ENCODE measurements at places on chromosomes 5 and 9.

- DNase-seq = no peak
These were observed 77.5 kb downstream of the ZSWIM6 start for GRCh38 chr5:61409568-61409967.

GRCh38 chr9:110152704-110153374 lies 55.1 kb downstream of the C9orf152 start:
- DNase-seq = no peak

GRCh38 chr9:87798261-87798833 lies 72.4 kb downstream of the CTSL start:
- DNase-seq = no peak

DNA sequence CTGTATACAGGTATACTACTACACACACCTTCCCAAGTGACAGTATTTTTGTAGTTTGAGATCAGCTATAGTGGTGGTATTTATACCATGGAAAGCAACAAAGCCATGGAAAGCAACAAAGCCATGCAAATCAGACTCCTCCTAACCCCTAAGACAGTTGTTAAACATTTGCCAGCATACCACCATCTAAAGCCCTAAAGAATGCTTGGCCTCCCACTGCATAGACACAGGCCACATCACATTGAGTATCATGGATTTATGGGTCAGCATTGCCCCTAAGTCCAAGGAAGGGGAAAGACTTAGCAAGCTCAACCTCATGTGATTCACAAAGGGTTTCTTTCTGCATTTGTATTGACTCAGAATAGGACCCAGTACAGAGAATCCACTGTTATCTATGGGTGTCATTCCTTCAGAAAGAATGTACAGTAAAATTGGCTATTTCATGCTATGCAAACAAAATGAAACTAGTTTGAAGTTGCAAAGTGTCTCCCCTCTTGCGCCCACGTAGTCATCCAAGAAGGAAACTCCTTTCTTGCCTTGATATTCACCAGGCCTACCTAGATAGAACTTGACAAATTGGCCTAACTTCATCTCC lies 70.4 kb upstream of the IQGAP2 start:
- no peak for DNase-seq

DNA sequence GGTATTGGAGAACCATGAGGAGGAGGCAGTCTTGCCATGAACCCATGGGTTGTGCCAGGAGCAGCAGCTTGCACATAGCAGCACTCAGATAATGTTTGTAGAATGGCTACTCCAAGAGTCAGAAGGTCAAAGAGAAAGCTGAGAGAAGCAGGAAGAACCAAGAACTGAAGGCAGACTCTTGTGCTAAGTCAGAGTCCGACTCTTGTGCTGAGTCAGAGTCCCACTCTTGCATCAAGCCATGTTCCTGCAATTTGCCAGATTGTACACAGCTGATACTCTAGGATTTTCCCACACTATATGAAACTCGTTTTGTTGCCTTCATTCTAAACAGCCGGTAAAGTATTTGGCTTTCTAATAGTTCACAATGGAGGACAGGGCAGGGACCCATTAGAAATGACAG lies 26.2 kb upstream of the HSPA9 start:
- no peak for DNase-seq

DNA sequence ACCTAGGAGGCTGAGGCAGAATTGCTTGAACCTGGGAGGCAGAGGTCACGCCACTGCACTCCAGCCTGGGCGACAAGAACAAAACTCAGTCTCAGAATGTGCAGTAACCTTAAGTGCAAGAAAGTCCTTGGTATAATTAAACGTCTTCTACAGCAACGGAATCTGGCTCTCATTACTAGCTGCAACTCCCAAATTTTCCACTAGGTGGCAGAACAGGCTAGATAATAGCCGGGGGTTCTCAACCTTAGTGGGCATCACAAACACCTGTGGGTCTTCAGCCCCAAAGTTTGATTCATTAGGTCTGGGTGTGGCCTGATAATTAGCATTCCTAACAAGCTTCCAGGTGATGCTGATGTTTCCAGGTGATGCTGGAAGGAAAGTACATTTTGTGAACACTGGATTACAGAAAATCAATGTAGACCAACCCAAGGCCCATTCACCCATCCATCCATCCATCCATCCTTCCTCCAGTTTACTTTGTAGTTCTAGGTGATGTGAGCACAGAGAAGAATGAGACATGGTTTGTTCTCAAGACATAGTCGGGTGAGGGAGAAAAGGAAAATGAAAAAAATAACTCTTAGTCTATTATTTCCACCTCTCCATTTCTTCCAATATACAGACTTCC lies 37.3 kb downstream of the FBXW2 start:
- DNase-seq = peak; percentile 40
